Hippocampal formation (tissue), 2 donors: ENCODE measurements at places on chromosomes 12 and 14.

- no peak for DNase-seq
Observed at GRCh38 chr14:44030831-44031383, 476.2 kb downstream of the FSCB start.

DNA sequence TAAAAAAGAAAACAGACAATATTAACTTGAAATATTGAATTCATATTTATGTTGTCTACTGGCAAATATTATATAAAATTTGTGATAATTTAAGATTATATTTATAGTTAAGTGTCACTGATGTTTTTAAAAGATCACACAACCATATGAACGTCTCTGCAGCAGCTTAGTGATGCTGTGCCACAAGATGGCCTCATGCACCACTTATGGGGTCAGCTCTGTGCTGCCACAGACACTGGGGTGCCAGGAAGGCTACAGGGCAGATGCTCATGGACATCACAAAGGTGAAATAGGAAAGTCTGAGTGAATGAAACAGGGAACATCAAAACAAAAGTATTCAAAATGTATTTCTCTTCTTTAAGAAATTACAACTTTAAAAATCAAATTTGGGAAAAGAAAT lies 13.1 kb downstream of the ATXN3 start:
- no peak for DNase-seq

DNA sequence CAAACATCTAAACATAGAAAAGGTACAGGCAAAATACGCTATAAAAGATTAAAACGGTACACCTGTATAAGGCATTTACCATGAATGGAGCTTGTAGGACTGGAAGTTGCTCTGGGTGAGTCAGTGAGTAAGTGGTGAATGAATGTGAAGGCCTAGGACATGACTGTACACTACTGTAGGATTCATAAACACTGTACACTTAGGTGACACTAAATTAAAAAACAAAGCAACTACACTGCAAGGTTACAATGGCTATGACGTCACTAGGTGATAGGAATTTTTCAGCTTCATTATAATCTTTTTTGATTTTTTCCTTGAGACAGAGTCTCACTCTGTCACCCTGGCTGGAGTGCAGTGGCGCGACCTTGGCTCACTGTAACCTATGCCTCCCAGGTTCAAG lies 269.2 kb downstream of the KSR2 start:
- no peak for DNase-seq

- no peak for DNase-seq
Observed at GRCh38 chr12:15693228-15693911, 95.8 kb downstream of the EPS8 start.

DNA sequence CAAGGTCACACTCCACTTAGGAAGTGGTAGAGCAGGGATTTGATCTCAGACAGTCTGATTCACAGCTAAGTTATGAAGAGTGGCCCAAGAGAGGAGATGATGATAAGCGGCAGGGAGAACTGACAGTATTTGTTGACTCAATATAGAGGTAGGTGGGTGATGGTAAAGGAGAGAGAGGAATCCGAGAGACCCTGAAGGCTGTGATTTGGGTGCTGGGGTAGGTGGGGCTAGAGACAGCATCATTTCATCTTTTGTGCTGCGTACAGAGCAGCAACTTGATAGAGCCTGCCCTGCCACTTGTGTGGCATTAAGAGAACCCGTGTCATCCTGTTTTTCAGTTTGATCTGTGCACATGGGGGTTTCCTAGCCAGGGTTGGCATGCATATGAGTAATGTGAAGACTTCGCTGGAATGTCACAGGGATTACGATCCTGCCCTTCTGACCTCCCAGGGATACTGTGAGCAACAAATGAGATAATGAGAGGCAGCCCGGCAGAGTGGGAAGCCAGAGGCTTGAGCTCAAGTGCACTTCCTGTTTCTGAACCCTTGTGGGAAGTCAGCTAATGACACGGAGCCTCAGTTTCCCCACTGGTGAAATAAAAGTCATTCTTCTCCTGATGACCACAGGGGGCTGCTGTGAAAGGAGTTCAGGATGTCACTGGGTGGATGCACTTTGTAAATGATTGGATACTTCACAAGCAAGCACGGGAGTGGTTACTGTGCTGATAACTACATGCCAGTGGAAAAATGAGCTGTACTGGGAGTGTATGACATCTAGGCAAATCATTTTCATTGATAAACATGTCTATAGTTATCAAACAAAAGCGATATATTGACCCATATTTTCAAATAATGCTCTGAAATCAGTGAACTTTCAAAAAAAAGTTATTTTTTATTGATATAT lies 59.5 kb upstream of the IGF1 start:
- DNase-seq: no peak

DNA sequence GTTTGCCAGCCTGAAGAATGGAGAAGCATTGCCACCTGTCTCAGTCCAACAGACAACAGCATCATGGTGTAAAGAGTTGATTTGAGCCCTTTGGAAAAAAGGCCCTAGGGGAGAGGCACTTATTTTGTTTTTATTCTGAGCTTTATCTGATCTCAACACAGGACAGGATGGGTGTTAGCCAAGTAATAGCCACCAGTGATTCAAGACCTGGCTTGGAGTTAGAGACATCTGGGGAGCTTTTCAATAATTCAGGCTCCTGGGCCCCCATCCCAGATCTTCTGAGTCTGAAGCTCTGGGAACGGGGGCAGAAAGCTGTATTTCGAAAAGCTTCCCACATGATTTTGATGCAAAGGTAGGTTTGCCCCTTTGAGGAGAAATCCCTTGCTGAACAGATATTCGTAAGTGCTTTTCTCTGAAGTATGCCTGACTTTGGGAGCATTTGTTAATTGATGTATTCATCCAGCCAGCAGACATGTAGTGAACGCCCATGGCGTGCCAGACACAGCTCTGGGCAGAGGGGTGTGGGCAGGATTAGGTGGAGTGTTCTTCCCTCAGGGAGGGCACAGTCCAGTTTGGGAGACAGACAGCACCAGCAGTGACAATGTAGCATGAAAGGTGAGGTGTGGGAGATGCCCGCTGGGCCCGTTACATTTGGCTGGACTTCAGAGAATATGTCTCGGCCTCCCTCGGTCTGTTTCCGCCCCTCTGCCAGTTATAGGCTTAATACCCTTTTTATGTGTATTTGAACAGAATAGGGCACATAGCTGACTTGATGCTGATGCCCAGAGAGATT lies 72.5 kb downstream of the TSPAN9 start:
- no peak for DNase-seq

- no peak for DNase-seq
Observed at GRCh38 chr14:22556021-22556989, 32.7 kb downstream of the DAD1 start.

GRCh38 chr12:6697584-6698351 lies 2.8 kb downstream of the PIANP start:
- DNase-seq: no peak

DNA sequence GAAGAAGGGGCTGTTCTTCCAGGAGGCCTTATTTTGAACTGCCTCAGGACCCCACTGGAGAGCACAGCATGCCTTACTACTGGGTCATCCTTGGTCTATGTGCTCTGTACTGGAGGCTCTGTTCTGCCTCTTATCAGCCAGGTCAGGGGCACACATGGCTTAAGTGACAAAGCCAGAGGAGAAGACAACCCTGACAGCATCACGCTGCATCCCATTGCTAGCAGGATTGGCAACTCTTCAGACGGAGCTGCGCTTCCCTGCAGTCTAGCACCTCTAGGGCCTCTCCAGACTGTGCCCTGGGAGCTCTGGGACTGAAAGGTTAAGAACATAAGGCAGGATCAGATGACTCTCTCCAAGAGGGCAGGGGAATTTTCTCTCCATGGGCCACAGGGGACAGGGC lies 17.3 kb upstream of the TIGAR start:
- DNase-seq: no peak

- DNase-seq: no peak
Observed at GRCh38 chr14:104224506-104225277, 86.3 kb downstream of the KIF26A start.

GRCh38 chr14:32251530-32251929 lies 48.5 kb upstream of the RNU6-8 start:
- DNase-seq: no peak

DNA sequence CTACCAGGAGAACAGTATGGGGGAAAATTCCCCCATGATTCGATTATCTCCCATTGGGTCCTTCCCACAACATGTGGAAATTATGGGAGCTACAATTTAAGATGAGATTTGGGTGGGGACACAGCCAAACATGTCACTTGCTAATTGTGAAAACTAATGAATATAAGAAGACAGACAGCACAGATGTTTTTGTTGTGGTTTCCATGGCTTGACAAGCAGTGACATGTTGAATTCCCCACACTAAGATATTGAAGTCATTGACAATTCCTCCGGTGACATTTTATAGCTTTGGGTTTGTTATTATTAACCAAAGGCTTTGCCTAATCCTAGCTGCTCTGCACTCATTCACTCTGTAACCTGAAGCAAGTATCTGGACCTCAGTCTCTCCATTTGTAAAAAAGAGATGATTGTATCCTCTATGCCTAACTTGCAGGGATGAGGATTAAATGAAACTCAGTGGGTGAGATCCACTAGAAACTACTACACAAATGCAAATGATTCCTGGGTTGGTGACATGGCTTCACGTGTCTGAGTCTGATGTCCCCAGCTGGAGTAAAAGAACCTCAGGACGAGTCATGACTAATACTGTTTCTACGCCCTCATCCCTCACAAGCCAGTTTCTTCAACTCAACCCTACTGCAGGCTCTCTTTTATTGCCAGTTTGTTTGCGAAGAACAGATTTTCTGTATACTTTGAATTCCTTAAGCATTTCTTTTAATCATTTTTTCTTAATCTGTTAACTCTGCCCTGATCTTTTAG lies 71.6 kb downstream of the ASCL1 start:
- no peak for DNase-seq

GRCh38 chr12:52399756-52400155 lies 6.4 kb downstream of the KRT82 start:
- no peak for DNase-seq

DNA sequence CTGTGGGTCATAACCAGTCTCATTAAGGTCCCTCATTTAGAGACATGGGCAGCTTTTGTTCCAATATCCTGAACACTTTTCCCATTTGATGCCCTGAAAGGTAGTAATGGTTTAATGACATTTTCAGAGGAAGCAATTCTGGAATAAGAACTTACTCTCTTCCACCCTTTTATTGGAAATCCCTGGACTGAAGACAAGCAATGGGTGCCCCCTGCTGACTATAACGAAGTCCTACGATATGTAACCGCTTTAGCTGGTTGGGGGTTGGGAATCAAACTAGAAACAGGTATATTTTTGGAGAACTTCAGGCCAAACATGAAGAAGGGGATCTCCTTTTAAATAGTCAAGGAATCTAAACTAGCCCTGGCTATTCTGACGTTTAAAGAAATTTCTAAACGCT lies 20.5 kb downstream of the SARNP start:
- DNase-seq: peak; percentile 3

GRCh38 chr12:92416385-92416812 lies 270.8 kb upstream of the BTG1 start:
- DNase-seq: no peak

- no peak for DNase-seq
Observed at GRCh38 chr14:105161309-105161708, 7.3 kb downstream of the JAG2 start.

DNA sequence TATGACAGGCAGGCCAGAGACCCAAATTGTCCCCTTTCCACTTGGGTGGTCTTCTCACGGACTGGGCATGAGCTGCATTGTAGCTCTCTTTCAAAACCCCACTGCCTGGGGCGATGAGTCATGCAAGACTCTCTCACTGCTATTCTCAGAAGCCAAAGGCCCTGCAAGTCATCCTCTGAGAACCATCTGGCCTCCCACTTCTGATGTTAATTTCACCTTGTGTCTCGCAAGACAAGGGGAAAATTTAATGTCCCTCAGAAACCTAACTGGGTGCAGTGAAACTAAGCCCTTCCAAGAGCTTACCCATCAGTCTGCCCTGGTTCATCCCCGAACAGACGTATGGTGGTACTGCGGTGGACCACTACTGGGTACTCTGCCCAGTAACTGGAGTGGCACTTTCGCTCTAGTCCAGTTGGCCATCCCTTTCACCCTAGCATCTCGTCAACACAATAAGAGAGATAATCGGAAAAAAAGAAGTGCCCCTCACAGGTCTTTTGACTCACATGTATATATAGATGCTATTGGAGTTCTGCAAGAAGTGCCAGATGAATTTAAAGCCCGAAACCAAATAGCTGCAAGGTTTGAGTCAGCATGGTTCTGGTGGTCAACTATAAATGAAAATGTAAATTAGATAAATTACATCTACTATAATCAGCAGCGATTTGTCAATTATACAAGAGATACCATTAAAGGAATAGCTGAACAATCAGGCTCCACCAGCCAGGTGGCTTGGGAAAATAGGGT lies 31.3 kb upstream of the LALBA start:
- DNase-seq: no peak

DNA sequence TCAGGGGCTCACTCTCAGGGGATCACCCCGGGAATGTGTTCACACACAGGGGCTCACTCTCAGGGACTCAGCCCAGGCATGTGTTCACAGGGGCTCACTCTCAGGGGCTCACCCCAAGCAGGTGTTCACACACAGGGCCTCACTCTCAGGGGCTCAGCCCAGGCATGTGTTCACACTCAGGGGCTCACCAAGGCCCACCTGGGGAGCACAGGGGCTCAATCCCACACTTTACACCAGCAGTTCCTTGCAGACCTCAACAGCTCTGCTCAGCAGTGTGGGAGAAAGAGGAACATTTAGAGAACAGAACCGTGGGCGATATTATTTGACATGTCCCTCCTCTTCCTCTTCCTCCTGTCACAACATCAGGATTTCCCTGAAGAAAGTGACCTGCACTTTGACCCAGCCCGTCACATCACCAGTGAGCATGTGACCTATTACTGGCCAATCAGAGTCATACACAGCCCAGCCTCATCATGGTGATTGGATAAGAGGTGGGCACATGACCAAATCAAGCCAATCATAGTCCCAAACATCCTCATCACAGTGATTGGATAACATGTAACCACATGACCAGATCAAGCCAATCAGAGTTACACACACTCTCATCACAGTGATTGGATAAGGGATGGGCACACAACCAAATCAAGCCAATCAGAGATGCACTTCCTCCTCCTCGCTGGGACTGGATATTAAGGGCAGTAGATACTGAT lies 359.4 kb upstream of the SFSWAP start:
- DNase-seq: no peak

- no peak for DNase-seq
Observed at GRCh38 chr12:123474485-123475245, 16.7 kb downstream of the SNRNP35 start.

DNA sequence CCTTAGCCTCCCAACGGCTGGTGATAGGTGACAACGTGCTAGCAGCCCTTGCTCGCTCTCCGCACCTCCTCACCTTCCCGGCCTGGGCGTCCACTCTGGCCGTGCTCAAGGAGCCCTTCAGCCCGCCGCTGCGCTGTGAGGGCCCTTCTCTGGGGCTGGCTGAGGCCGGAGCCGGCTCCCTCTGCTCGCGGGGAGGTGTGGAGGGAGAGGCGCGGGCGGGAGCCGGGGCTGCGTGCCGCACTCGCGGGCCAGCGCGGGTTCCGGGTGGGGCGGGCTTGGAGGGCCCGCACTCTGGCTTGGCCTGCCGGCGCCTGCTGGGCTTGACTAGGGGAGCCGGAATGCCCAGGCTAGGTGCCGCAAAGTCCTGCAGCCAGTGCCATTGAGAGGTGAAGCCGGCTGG lies 131.1 kb downstream of the CCER1 start:
- DNase-seq: no peak

- DNase-seq: no peak
Observed at GRCh38 chr14:80956922-80957321, 1.5 kb downstream of the TSHR start.

- no peak for DNase-seq
Observed at GRCh38 chr14:74437496-74438053, 11.6 kb upstream of the SYNDIG1L start.

- DNase-seq: no peak
Observed at GRCh38 chr14:94673071-94673470, 60.9 kb downstream of the SERPINA3 start.
